ENCODE measurements at places on chromosomes 2 and 18.

GRCh38 chr2:15649561-15650255 lies 58.0 kb downstream of the DDX1 start:
- no peak for DNase-seq

DNA sequence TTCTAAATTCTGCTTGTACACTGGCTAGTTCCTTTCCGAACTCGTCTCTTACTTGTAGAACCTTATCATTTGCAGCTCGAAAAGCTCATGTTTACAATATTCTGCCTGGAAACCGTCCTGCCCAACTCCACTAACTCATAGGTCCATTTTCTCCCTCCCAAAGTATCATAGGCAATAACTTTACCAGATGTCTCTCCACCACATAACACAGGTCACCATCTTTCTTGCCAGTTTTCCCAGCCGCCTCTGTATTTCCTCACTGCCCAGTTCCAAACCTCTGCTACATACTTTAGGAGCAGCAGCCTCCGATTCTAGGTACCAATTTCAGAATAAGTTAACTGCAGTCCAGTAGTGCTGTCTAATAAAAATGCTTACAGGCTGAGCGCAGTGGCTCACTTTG lies 259.5 kb downstream of the GLI2 start:
- no peak for DNase-seq

DNA sequence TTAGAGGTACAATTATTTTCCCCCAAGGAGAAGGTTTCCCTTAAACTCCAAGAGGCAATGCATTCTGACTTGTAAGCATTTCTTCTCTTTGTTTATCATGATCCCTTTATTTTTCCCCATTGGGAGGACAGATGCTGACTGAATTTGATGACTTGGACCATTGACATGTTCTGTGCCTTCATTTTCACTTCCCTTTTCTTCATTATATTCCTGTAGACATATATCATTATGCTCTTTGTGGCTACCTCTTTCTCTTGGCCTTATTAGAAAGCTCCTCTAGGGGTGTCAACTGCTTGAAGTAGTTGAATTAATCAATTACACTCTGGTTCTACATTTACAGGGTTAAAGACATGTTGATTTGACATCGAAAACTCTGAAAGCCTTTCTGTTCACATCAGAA lies 330.0 kb upstream of the DCC start:
- no peak for DNase-seq

GRCh38 chr2:23386339-23387220 lies 1.6 kb downstream of the KLHL29 start:
- peak; percentile 86 for DNase-seq

GRCh38 chr18:49094136-49094535 lies 143.4 kb upstream of the SMAD7 start:
- DNase-seq, result no peak

DNA sequence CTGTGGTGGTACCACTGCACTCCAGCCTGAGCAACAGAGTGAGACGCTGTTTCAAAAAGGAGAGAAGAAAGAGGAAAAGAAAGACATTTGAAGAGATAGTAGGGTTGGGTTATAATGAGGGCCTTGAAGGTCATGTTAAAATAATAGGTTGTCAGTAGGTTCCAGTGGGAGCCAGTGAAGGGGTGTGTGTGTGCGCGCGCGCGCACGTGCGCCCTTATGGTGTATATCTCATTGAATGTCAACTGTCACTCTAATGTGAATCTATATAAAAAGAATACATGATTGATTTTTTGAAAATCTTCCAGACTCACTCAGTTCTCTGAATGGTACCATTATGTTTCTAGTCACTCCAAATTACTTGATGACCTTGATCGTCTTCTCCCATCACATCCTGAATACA lies 9.1 kb downstream of the ZCCHC2 start:
- DNase-seq, result no peak

GRCh38 chr2:6945821-6946220 lies 28.6 kb downstream of the RNF144A start:
- no peak for DNase-seq

DNA sequence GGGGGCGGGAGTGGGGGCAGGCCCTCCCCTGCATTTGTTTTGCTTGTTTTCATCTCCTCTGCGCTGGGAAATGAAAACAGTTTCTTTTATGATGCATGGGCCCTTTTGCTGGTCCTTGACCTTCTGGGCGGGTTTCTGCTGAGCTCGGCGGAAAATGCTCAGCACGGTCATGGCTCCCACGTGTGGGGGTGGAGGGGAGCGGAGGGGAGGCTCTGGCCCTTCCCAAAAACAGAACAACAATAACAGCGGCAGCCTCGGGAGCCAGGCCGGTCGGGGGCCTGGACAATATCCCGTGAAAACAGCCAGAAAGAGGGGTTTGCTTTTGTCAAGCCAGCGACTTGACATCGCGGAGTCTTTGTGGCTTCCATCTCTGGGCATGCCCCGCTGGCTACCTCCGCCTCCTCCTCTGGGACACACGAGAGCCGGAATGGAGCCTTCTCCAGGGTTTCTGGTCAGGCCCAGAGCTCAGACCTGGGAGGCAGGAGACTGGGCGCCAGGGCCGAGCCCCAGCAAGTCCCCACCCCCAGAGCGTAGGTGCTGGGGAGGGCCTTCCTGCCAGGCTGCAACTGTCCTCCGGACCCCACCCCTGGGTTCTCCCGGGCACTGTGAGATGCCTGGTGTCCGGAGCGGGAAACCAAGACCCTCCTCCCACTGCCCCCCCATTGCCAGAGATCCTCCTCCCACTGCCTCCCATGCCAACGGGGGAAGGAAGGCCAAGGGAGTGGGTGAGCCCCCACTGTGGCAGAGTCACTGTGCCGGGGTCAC lies 35.9 kb upstream of the SNED1 start:
- DNase-seq, result peak; percentile 87

- no peak for DNase-seq
Observed at GRCh38 chr2:236613612-236614011, 44.0 kb downstream of the ACKR3 start.

- DNase-seq, result peak; percentile 57
Observed at GRCh38 chr2:8676191-8676920, 5.5 kb upstream of the ID2 start.

- DNase-seq, result no peak
Observed at GRCh38 chr2:135299658-135300244, 231.3 kb downstream of the ZRANB3 start.

DNA sequence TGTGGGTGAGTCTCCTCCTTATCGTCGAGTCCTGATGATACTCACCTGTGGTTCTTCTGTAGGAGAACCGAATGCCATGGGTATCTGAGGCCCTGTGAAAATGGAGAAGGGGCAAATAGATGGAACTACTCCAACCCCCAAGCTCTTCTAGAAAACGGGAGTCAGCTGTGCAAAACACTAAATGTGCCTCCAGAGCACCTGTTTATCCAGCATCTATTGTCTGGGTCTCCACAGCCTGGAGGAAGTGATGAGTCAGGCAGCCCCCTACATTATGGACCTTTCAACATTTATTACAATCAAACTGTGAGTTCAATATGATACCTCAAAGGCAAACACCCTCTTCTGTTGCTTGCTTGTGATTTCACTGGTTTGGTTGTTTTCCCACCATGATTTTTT lies 9.8 kb upstream of the LRRFIP1 start:
- DNase-seq, result no peak

- no peak for DNase-seq
Observed at GRCh38 chr2:9760069-9760901, 83.0 kb upstream of the TAF1B start.

DNA sequence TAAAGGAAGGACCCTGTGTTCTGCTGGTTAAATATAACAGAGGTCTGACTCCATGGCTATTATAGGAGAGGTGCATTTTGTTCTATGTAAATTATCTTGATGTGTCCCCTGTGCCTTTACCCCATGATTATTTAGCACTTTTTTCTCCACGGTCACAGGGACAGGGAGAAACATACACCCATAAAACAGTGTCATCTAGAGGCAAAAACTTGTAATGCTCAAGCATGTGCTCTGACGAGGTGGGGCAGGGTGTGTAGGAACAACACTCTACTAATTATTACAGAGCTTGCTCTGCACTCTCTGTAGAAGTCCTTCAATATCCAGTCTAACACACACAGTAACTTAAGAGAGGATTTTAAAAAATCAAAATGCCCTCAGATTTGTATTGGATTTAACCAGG lies 187.9 kb downstream of the NEDD4L start:
- DNase-seq, result no peak

DNA sequence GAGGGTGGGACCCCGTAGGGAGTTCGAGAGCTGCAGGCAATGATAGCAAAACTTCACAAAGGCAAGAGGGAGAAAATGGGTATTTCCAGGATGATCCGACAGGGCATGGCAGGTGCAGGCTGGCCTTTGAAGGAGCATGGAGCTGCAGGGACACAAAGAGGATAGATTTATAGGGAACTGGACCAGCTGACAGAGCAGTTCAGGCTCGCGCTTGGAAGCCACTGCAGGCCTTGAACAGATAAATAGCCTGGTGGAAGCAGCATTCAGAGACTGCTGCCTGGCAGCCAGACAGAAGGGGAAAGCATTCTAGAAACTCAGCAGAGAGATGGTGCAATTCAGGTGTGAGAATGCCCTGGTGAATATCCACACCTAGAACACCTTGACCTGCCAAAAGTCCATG lies 29.3 kb upstream of the CREG2 start:
- DNase-seq, result no peak

DNA sequence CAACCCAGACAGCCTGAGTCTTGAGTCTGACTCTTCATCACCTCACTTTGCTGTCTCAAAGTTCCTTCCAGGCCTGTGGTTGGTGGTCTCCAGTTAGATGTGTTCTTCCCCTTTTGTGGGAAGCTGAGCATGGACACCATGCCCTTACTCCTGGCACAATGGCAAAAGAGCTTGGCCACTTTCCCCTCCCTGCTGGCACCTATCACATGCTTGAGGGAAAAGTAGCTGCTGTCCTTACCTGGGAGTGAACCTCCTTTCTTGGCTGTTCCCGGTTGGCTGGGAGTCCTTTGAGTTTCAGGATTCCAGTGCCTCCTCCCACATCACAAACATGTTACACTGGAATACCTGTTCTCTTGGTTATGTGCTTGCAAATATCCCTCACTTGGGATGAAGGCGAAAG lies 97.8 kb downstream of the GATA6 start:
- no peak for DNase-seq

- DNase-seq, result no peak
Observed at GRCh38 chr2:168090366-168091135, 156.8 kb downstream of the STK39 start.

- DNase-seq, result no peak
Observed at GRCh38 chr2:121205321-121205942, 79.6 kb downstream of the TFCP2L1 start.

GRCh38 chr18:74219056-74219455 lies 70.7 kb downstream of the TIMM21 start:
- DNase-seq, result no peak

GRCh38 chr18:1976484-1976883 lies 594.8 kb downstream of the METTL4 start:
- no peak for DNase-seq
